ENCODE measurements at places on chromosomes 7 and 10.
A peak's percentile ranks its signal among the peaks of the same experiment; 100 is the strongest.

DNA sequence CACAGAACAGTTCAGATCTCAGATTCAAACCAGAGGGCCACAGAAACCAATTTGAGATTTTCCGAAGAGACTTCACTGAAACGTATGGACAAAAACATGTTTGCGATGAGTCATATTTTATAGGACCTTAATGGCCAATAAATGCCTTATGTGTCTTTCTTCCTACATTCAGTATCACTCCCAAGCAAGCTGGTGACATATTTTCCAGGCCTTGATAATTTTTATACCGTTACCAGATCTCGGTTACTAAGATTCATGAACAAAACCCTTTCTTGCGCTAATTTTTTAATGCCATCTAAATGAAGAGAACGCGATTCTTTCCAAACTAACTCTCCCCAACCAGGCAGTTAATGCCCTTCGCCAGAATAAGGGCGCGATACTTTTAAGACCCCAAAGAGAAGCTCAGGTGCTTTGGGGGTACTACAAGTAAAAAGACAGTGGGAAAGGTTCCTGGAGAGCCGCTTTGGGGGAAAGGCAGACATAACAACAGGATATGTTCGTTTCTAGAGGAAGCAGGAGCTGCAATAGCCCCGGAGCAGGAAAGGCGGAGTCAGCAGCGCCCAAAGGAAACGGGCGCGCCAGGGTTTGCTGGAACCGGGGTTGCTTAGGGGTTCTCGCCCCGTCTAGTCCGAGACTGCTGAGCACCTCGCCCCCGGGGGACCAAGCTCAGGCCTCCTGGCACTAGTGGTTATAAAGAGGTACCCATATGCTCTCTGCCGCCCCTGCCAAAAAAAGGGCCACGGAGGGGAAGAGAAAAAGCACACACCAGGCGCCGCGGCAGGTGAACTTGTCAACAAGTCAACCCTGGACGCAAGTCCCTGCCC, 884 bp downstream of the ICA1 start:
- peak; percentile 71 for DNase-seq

DNA sequence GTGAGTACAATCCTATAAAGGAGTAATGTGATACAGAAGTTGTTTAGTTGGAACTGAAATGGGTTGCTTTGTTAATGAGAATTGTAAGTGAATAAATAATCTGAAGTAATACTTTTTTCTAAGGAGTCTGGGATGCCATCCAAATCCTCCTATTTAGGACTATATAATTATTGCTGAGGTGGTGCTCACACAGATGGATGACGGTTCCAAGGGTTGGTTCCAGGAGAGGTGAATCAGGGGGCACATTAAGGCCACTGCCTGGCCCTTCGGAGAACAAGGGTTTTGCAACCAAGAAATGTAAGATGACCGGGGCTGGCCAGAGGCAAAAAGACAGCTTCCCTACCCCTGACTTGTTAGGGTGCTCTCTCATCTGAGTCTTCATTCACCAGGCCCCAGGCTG, 352.7 kb downstream of the PHTF2 start:
- DNase-seq = no peak

DNA sequence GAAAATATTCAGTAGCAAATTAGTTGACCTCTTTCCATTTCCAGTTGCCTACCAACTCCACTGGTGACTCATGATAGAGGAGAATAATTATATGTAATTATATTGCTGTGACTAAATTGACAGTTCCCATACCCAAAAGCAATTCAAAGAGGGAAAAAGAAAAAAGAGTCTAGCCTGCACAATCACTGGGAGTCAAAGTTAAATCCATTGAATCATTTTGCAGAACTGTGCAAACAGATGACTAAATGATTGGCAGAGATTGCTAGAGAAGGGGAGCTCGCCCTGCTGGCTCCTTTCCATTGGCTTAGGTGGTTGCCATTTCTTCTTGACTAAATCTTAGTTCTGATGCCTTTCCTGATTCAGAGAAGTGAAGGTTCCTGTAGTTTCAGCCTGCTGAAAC, 1228.6 kb upstream of the SORCS1 start:
- no peak for DNase-seq

- DNase-seq = no peak
These were observed 888.2 kb downstream of the LRMDA start for GRCh38 chr10:76319661-76320060.

- no peak for DNase-seq
These were observed 62.7 kb downstream of the NPY start for GRCh38 chr7:24346716-24347115.

GRCh38 chr7:37037286-37037685, 313.0 kb upstream of the AOAH start:
- DNase-seq = peak; percentile 13

DNA sequence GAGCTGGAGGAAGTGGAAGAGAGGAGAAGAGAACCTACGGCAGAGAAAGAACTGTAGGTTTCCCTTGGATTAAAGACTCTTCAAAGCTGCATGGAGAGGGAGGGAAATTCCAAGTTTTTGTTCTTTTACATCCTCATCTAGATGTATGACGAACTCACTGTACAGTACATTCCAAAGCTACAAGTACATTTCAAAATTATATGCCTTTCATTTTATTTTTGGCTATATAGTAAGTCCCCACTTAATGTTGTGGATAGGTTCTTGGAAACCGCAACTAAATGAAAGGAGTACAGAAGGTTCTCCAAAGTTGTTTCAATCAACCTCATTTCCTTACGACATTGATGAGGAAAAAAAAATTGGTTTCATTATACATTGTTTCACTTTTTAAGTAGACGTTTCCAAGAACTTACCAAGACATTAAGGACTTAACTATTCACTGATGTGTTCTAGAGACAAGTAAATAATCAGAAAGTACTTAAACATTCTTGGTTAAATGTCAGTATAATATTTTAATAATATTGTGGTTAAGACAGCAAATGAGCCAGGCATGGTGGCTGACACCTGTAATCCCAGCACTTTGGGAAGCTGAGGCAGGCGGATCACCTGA, 16.1 kb upstream of the JMJD1C start:
- DNase-seq = no peak

GRCh38 chr7:95951531-95951930, 179.2 kb downstream of the DYNC1I1 start:
- DNase-seq = no peak

DNA sequence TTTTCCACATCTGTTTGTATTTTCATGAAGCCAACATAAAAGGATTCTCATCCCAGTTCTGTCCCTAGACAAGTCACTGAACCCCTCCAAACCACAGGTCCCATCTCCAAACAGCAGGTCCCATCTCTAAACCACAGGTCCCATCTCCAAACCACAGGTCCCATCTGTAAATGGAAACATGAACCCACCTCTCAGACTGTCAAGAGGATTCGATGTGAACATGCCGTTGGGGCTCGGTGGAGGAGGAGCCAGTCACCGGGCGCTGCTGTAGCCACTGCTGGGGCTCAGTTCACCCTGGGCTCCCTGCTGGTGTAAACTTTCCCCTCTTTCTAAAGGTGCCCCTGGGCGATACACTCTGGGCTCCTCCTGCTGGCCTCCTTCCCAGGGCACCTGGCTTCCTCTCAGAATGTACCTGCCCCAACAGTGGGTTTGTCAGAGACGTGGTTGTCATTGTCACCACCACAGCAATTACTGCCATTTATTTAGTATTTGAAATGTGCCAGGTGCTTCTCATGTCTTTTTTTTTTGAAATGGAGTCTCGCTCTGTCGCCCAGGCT, 13.0 kb downstream of the LHPP start:
- peak; percentile 83 for DNase-seq

Measured in NCI-H146 (cell line).